Amygdala (tissue), 56 donors: ENCODE measurements at places on chromosomes 6 and 20.

GRCh38 chr6:111747396-111747795 lies 125.9 kb downstream of the FYN start:
- no peak for DNase-seq

DNA sequence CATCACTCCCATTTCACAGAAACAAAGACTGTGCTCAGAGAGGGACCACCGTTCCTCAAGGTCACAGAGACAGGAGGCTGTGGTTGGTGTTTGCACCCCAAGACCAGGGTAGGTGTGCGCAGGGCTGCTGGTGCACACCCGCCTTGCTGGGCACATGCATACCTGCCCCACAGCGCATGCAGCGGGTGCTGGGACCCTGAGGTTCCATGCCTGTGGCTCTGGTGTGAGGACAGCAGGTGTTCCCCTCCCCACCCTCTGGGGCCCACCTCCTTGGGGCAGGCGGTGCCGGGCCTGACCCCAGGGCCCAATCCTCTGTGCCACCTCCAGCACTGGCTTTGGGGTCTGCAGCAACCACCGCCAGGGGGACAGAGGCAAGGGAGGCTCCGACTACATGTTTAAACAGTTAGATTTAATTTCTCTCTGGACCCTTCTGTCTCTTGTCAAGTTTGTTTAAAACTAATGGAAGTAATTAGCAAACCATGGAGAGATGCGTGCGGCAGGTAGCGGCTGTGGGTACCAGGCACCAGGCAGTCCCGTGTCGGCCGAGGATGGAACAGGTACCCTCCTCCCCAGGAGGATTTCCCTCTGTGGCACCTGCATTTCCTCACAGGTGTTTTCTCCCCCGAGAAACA lies 327.8 kb downstream of the TAF4 start:
- DNase-seq: no peak

DNA sequence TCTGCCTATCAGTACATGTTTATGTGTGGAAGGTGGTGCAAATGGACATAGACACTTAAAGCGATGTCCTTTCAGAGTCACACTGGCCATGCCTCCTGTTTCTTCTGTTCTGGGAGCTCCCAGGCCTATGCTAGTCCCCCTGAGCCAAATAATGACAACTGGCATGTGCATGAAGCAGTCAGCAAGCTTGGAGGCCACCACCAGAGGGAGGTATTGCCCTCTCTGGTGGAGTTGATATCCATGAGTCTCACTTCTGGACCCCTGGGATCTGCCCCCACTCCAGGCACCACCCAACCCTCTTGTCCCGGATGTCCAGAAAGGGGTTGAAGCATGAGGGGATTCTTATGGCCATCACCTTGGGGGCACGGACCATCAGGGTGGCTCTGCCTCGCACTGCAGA lies 172.2 kb downstream of the AIG1 start:
- no peak for DNase-seq

DNA sequence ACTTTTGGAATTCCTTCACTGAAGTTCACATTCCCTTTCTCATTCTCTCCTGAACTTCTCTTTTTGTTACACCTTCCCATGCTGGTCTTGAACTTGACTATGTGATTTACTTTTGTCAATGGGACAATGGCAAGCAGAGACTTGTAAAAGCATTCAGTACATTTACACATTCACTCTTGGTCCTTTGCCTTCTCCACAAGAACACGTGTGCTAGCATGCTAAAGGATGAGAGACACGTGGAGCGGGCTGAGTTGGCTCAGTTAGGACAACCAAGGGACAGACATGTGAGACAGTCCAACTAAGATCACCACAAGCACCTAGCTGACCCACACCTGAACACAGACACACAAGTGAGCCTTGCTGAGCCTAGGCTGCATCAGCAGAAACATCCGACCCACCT lies 91.3 kb upstream of the PAK5 start:
- DNase-seq: no peak

DNA sequence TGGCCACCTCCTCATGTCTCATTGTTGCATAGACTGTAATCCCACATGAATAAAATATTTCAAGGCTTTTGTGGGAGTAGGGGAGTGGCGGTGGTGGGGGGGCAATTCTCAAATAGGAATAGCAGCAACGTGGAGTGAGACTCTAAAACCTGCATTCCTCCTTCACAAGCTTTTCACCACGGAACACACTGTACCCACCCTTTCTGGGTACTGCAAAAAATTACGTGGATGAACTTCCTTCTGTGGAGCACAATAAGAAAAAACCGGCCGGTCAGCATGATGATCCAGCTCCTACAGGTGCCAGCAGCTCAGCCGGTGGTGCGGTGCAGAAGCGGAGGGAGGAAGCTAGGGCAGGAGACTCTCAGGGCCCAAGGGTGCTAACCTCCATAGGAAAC lies 930 bp upstream of the RRAGD start:
- no peak for DNase-seq

DNA sequence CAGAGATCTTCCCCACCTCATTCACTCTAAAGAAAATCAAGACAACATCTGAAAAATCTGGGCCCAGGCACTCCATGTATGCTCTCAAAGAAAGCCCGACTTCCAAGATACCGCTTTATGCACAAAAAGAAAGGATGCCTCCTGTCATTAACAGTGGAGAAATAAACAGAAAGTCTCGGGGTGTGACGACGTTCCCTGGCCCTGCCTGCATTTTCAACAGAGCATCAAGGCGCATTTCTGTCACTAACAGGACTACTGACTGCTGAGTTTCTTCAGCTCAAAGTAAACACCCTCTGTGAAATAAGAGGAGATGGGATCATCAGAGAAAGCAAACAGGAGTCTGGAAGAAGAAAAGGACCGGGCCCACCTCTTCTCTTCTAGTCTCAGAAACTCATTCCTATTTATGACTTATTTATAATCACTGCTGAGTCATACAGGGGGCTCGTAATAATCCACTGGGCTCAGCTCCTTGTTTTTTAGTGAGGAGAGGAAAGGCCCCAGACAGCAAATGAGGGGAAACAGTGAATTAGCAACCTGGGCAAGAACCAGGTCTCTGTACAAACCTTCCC lies 99.7 kb downstream of the ZMYND8 start:
- no peak for DNase-seq

GRCh38 chr6:15628499-15629131 lies 34.2 kb downstream of the DTNBP1 start:
- no peak for DNase-seq

GRCh38 chr6:131792091-131792496 lies 15.7 kb upstream of the ENPP1 start:
- DNase-seq: no peak

- DNase-seq: no peak
Measured at GRCh38 chr6:156337801-156338200, 439.4 kb upstream of the ARID1B start.

GRCh38 chr6:104601131-104601651 lies 258.5 kb downstream of the HACE1 start:
- no peak for DNase-seq

DNA sequence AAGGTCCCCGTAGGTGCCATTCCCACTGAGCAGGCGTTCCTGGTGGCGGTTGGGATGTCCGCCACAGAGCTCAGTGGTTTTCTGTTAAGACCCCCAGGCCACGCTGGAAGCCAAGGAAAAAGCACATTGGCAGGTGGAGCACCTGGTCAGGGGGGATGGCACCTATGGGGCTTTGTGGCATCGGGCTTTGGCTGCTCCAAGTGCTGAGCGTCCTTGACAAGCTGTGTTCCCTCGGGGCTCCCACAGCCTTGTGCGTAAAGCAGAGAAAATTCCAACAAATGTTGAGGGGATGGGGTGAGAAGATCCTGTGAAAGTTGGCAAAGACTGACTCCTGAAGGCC lies 135.4 kb downstream of the JPH2 start:
- no peak for DNase-seq

GRCh38 chr6:1179571-1180459 lies 132.1 kb upstream of the FOXQ1 start:
- no peak for DNase-seq

- DNase-seq: no peak
Measured at GRCh38 chr6:40000964-40001515, 66.8 kb upstream of the MOCS1 start.

DNA sequence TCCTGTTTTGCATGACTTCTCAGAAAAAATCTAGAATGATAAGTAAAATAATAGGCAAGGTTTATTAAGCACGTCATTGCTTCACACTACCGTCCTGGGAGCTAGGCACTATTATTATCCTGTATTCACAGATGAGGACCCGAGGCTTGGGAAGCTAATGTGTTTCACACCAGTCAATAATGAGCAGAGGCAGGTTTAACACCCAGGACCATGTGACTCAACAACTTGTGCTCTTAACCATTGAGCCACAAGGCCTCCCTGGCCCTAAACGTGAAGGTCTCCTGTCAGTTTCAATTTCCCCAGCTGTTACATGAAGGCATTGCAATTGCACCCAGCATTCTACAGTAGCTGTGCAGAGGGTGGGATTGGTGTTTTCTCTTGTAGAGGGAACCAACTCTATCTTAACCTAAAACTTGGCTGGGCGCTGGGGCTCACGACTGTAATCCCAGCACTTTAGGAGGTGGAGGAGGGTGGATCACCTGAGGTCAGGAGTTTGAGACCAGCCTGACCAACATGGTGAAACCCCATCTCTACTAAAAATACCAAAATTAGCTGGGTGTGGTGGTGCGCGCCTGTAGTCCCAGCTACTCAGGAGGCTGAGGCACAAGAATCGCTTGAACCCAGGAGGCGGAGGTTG lies 191.2 kb downstream of the BCAS1 start:
- DNase-seq: no peak

DNA sequence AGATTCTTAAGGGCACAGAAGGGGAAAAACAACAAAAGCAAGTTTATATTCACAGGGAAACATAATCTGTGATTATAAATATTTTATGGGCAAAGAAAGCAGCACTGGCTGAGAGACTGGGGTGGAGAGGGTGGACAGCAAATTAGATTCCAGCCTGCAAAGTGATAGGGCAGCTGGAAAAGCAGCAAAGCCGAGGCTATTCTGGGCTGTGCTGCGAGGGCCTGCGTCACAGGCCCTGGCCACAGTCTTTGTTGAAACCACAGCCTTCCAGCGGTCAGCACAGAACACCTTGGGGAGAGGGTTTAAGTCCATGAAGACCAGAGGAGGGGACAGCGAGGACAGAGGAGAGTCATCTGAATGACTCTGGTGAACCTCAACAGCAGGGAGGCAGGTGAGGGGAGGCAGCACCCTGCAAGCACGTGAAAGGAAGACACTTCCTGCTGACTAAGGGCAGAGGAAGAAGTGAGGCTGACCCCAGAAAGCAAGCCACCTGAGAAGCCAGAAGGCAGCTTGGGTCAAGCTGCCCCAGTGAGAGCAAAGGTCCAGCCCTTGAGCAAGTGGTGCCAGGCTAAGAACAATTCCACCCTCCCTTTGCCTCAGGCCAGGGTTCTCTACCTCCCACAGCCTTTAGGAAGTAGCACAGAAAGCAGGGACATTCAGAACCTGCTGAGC lies 17.1 kb downstream of the MRPL14 start:
- DNase-seq: no peak

DNA sequence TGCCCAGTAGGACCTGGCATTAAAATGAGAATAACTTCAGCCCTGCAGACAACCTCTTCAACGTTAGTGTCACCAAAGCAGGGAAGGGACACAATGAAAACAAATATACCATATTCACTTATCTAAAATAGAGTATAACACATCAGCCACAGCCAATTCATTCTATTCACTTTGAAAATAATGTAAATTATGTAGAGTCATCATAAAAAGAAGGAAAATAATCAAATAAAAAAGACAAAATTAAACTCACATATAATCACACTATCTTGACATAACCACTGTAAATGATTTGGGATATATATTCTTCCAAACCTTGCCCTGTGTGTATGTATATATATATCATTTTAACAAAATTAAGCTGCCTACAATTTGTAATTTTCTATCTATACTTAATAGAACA lies 78.1 kb upstream of the HEY2 start:
- DNase-seq: no peak

DNA sequence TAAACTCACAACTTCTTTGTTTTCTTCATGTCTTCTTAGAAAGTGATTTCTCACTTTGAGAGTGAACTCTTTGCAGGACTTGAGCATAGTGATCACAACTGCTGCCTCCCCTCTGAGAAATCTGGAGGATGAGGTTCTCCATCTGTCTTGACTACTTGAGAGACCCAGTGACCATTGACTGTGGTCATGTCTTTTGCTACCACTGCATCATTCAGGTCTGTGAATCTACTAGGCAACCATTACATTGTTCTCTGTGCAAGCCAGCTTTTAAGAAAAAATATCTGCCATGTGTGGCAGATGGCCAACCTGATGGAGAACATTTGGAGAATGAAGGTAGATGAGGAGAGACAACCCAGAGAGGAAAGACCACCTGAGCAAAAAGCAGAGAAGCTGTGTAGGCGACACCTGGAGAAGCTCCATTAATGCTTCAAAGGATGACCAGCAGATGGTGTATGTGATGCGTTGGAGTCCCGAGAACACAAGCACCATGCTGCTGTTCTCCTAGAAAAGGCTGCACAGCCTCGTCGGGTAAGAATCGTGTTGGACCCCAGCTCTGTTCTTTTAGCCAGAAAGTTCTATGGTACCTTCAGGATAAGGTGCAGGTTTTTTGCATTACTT lies 25.1 kb upstream of the TRIM26 start:
- DNase-seq: no peak

GRCh38 chr6:99871641-99872040 lies 122.4 kb downstream of the MCHR2 start:
- no peak for DNase-seq

DNA sequence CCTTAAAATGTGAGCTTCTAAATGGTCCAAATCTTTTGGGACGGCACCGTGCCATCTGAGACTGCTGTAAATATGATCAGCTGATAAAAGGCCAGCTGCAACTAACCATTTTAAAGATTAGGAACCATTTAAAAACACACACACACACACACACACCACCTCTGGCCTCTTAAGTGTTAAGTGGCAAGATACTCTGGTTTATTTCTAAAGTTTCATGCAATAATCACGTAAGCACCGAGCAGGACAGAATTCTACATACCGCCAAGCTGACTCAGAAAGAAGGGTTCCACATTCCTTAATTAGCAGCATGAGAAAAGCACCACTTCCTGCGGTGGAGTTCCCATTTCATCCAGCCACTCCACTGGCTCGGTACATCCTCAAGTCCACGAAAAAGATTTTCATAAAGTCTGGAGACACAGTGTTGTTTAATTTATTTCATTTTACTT lies 17.8 kb upstream of the ZNF217 start:
- DNase-seq: no peak

DNA sequence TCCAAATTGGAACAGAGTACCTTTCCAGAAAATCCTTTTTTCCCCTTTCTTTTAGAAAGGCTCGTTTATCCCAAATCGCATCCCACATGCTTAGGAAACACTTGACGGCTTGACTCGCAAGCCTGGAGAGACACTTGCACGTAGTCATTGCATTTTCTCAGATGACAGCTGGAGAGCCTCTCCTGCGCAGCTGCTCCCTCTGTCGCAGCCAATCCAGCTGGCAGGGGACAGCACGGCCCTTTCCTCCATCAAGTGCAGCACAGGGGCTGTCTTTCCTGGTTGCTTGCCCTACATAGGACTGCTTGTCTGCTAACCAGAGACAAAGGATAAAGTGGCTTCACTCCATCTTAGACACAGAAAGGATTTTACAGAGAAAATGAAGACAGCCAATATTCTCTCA lies 77.6 kb upstream of the RGS17 start:
- no peak for DNase-seq
